ENCODE measurements at places on chromosomes 2 and 18. TPM values are rescaled to one million over a fixed set of nuclear protein-coding genes. Genes with fewer than 3 reads are reported as not detected.

DYSF gene
- 6.7 TPM for total RNA-seq

SPP2 gene
- total RNA-seq = not detected

RESP18 gene
- total RNA-seq = not detected

MOB4 gene
- total RNA-seq = 17.2 TPM

TTN gene
- total RNA-seq = 13.5 TPM

GRCh38 chr2:46239175-46239846 is 57.9 kb upstream of the EPAS1 start:
- peaks cover 7% of the 10 kb centered on the region for H3K36me3 ChIP-seq
- peaks cover 28% of the 10 kb centered on the region for H3K4me1 ChIP-seq
- DNase-seq = no peak

- H3K27ac ChIP-seq = no peak overlapping the region
- no peaks in the 10 kb centered on the region for H3K36me3 ChIP-seq
- DNase-seq = no peak
- no peaks in the 10 kb centered on the region for H3K4me1 ChIP-seq
- H3K4me3 ChIP-seq = no peak overlapping the region
These were observed 993.1 kb downstream of the TSN start for GRCh38 chr2:122748552-122749011.

GRCh38 chr18:9617006-9617542 is 2.7 kb upstream of the PPP4R1 start:
- H3K36me3 ChIP-seq = peaks cover under 1% of the 10 kb centered on the region
- no peak overlapping the region for H3K4me3 ChIP-seq
- no peak overlapping the region for H3K27ac ChIP-seq
- no peak for DNase-seq
- no peaks in the 10 kb centered on the region for H3K27me3 ChIP-seq

DNA sequence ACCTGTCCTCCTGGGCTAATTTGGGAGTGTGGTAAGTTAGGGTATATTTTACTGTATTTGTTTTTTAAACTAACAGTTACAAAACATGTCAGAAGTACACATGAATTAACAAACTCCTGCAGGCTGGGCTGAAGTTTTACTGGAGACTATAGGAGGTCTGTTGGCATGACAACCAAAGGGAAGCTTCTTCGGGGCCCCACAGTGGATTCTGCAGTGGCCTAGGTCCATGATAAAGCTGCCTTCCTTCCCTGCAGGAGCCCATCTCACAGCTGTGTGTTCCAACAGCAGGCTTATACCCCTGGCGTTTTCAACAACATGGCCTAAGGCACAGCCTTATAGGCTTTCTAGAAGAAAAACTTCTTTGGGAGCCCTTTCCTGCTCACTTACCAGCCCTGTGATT is 128.0 kb upstream of the SETBP1 start:
- DNase-seq = no peak
- peaks cover 2% of the 10 kb centered on the region for H3K27me3 ChIP-seq
- H3K4me1 ChIP-seq = peaks cover 8% of the 10 kb centered on the region
- no peak overlapping the region for H3K4me3 ChIP-seq
- H3K36me3 ChIP-seq = no peaks in the 10 kb centered on the region

DNA sequence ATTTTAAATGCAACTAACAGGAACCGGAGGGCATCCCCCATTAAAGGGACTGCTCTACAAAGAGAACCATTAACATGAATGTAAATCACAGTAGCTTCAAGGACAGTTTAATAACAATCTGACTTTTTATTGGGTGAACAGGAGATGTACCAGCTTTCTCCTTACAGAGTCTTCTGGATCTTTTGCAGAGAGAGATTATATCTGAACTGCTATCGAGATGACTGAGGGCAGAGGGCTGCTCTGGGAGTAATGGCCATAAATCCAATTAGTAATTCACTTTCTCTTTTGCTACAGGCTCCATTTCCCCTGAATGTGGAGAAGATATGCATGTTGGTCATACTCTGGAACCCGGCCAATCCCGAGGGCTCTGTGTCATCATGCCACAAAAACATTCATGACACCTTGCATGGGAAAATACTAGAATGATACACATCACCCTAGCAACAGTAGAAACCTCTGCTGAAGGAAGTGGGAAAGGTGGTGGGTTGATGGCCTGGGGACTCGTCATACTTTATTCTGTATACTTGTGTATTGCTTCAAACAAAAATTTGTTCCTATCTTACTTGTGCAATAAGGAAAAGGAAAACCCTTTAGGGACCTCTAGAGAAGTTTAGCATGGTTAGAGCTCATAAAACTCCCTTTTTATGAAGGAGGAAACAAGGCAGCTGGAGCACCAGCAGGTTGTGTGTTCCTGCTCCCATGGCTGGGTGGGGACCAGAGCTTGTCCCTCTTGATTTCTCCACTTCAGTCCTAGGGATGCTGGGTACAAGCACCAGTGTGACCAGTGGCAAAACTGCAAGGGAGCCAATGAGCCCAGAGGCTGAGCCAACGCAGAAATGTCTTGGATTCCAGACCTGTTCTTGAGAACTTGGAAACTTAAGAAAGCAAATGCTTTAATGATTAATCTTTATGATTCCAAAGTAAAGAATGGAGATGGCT is 26.0 kb downstream of the CTAGE1 start:
- no peaks in the 10 kb centered on the region for H3K27me3 ChIP-seq
- H3K4me1 ChIP-seq = peaks cover 3% of the 10 kb centered on the region
- DNase-seq = peak; percentile 29
- no peak overlapping the region for H3K27ac ChIP-seq
- no peak overlapping the region for H3K4me3 ChIP-seq

- H3K4me3 ChIP-seq = no peak overlapping the region
- peaks cover 2% of the 10 kb centered on the region for H3K27me3 ChIP-seq
- no peaks in the 10 kb centered on the region for H3K4me1 ChIP-seq
- DNase-seq = no peak
- H3K27ac ChIP-seq = no peak overlapping the region
These were observed 73.6 kb downstream of the NPAS2 start for GRCh38 chr2:100893392-100894104.

GRCh38 chr2:106068451-106068850 is 125.7 kb downstream of the UXS1 start:
- no peak for DNase-seq
- peaks cover 2% of the 10 kb centered on the region for H3K36me3 ChIP-seq
- H3K27ac ChIP-seq = no peak overlapping the region

GRCh38 chr2:222024932-222025880 is 273.6 kb downstream of the PAX3 start:
- H3K27me3 ChIP-seq = peaks cover 2% of the 10 kb centered on the region
- H3K4me3 ChIP-seq = no peak overlapping the region
- no peaks in the 10 kb centered on the region for H3K4me1 ChIP-seq
- no peak overlapping the region for H3K27ac ChIP-seq

DNA sequence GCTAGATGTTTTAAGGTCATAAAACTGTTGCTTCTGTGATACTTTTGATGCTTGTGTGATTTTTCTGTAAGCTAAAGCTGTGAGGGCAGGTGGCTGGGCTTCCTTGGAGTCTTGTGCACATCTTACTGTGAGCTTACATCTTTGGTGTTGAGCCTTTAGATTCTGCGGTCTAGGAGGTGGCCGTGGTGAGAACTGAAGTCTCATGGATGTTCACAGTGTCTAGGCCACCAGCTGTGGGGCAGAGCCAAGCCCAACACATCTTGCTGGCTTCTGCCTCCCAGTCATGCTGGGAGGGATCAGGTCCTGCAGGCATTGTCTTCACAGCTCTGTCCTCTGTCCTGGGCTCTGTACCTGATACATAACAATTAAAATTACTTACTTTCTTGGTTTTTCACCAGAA is 219.7 kb upstream of the HS6ST1 start:
- no peak overlapping the region for H3K27ac ChIP-seq
- no peak for DNase-seq
- no peaks in the 10 kb centered on the region for H3K36me3 ChIP-seq
- H3K4me3 ChIP-seq = no peak overlapping the region

Data from activated naive CD8-positive, alpha-beta T cell treated with anti-CD3 and anti-CD28 coated beads, Interleukin-2, amount 10 ng/mL, durations not matched to agents 7 days and 5 days (primary cell).